ENCODE measurements at places on chromosomes 3 and 15.

DNA sequence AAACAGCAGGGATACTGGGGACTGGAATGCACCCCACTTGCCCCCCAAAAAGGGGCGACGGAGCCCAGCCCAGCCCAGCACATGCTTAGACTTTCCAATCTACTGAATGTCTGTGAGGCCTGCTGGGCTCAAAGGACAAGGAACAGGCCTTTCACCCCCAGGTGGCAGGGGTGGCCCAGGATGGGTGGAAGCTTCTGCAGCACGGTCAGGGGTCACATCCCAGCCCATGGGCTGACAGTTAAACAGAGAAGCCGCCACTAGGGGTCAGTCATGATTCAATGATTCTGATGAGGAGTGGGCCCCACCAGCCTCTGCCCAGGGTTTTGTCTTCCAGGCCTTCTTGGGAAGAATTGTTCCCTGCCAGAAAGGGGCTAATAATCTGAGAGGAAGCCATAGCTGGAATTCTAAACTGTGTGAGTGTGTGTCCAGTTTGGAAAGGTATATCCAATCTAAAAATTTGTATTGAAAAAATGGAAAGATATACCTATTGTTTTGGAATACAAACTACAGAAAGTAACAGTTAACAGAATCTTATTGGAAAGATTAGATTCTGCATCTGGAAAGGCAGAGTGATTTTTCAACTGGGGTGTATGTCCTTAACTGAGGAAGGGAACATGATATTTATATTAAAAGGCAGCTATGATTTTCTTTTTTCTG, 2.2 kb downstream of the CHRNB4 start:
- DNase-seq: peak; percentile 34

GRCh38 chr3:188299068-188299467, 145.1 kb downstream of the LPP start:
- DNase-seq: no peak

- DNase-seq: peak; percentile 69
These were observed 51.2 kb upstream of the ULK4 start for GRCh38 chr3:42012935-42013690.

- DNase-seq: no peak
These were observed 18.2 kb downstream of the KLHL6 start for GRCh38 chr3:183537295-183537730.

- DNase-seq: no peak
These were observed 84.5 kb downstream of the MITF start for GRCh38 chr3:69823743-69824142.

GRCh38 chr3:151813799-151814198, at the start of gene AADAC:
Gene AADAC, plus strand, starts transcription at chr3:151814116. Its CDS starts 47 bp downstream, at chr3:151814163.
- no peak for DNase-seq

- no peak for DNase-seq
These were observed 84.0 kb upstream of the ALDH1L1 start for GRCh38 chr3:126264381-126264780.

GRCh38 chr3:192177383-192177782, 550.0 kb downstream of the FGF12 start:
- DNase-seq: no peak

- no peak for DNase-seq
These were observed 73.0 kb upstream of the POMGNT2 start for GRCh38 chr3:43178891-43179366.

GRCh38 chr3:100005665-100006393, 108.5 kb downstream of the FILIP1L start:
- DNase-seq: no peak

DNA sequence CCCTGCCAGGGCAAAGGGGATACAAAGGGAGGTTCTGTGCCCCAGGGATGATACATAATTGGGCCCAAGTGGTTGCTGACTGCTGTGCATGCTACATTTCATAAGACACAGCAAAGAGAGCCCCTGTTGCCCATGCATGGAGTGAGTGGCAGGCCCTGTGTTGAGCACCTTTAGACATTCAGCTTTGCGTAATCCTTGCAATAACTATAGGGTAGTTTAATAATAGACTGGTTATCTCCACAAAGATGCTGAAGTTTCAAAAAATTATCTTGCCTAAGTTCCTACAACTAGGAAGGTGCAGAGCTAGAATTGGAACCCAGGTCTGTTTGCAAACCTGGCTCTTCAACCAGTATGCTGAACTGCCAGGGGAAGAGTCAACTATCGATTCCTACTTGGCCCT, 1.7 kb upstream of the OGG1 start:
- DNase-seq: no peak

DNA sequence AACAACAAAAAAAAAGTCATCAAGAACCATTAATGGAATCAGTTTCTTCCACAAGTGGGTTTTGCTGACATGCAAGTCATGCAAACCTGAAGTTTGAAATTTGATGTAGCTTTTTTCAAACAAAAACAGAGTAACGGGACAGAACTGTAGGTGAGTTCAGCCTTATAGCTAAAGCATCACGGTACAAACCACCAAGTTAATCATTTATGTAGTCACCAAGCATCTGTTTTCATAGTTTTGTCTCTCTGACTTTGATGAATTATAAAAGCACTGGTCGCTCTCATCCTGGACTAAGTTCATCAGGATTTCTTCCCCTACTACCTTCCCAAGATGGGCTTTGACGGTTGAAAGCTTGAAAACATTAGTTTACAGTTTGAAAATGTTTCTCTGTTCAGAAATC, 117.0 kb upstream of the SAMMSON start:
- DNase-seq: no peak

- DNase-seq: no peak
These were observed 240.4 kb upstream of the MRPL3 start for GRCh38 chr3:131743126-131743525.

DNA sequence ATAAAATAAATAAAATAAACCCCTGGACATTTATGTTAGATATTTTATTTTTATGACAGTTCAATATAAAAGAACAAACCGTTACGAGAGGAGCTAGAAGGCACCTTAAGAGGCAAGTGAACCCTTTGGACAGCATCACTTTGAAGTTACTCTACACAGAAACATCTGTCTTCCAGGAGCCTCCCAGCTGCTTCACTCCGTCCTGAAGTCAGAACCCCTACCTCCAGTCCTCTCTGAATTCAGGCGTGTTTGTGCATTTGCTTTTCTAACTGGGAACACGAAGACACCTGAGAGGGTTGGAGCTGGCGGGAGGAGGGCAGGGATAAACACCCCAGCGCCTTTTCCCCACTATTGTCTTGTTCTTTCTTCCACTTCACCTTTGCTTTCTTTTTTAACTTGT, 46.2 kb downstream of the CMTM7 start:
- DNase-seq: no peak

DNA sequence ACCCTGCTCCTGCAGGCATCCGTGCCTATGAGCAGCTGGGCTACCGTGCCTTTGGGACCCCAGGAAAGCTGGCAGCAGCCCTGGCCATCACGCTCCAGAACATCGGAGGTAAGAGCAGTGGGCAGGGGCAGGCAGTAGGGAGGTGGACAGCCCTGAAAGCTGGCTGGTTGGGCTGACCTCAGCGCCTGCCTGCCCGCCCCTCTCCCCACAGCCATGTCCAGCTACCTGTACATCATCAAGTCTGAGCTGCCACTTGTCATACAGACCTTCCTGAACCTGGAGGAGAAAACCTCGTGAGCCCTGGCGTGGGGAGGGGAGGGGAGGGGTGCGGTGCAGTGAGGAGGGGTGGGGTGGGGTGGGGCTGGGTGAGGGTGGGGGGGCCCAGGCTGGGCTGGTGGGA, 10.5 kb downstream of the SLC38A3 start:
- DNase-seq: no peak

DNA sequence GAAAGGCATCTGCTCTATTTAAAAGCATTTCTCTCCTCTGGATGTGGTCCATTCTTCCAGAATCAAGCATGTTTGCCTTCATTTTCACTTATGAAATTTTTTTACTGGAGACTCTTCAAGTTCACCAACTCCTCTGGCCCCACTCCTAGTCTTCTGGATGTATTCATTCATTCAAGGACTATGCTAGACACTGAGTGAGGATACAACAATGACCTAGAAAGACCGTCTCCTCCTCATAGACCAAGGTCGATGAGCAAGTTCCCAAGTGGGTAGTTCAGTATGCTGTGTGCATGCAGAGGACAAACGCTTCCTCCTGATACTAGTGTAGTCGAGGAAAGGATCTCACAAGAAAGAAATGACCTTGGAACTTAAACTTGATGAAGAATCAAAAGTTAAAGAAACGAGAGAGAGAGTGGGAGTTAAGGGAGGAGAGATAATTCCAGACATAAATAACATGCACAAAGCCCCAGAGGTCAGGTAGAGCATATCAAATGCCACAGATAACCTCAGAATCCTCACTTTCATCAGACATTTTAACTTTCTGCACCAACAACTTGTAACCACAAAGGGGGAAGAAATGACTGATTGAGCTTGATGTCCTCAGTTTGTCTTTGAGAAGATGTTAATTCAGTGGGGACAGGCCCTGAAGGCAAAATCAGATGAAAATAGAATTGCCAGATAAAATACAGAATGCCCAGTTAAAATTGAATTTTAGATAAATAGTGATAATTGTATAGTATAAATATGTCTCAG, 149.4 kb downstream of the IMPG2 start:
- DNase-seq: no peak

DNA sequence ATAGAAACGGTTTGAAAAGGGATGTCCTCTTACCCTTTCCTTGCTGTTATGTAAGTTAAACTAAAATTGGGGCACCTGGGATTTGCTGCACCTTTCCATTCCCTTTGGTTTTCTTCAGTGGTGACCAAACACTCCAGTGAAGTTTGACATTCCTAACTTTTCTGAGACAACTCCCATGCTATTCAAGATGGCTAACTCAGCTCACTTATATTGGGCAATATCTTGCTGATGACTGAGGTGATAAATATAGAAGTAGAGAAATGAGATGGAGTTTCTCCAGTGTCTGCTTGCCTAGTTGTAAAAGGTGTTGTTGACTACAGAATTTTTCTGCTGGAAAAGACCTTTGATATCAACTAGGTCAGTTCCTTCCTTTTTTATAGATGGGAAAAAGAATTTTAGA, 291.8 kb downstream of the GAP43 start:
- no peak for DNase-seq

DNA sequence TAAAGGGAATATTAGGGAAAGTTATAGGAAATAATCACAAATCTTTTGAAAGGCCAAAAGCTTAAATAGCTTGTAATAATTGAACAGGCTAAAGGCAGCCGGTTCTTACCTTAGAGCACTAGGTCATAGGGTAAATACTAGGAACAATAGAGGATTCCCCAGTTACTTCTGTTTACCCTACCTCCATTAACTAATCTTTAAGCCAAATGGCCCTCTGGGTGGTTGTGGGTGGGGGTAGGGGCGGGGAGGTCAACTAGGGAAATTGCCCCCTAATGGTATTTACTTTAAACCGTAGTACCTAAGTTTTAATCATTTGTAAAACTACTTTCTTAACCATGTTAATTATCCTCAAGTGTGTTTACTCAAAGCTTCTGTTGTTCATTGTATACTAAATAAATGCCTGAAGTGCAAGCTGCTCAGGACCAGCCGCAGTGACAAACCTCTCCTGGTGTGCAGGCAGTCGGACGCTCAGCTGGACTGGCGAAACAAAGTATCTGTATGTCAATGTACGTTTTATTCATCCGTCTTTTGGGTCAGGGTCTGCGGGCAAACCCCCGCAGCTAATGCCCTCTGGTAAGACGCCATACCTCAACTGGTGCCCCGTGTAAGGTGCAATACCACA, 18.9 kb downstream of the MAGEL2 start:
- DNase-seq: no peak

- DNase-seq: no peak
These were observed 21.3 kb downstream of the VGLL3 start for GRCh38 chr3:86969500-86970189.

- DNase-seq: no peak
These were observed 67.4 kb downstream of the RPLP1 start for GRCh38 chr15:69520067-69520466.

DNA sequence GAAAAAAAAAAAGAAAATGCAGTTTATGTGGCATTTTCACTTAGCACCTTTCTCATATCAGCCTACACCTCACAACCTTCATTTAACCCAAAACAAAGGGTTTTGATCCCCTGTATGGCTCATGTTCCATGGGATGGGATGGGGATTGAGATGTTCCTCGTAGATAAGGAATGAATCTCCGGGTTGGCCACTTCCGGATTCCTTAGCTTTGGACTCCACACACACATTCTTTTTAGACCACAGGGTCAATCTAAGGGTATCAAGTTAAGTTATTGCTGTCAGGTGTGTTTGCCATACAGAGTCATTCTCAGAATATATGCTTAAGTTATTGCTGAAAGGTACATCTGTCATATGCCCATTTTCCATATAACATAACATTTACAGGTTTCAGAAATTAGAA, 301.4 kb upstream of the TGFBR2 start:
- DNase-seq: no peak

DNA sequence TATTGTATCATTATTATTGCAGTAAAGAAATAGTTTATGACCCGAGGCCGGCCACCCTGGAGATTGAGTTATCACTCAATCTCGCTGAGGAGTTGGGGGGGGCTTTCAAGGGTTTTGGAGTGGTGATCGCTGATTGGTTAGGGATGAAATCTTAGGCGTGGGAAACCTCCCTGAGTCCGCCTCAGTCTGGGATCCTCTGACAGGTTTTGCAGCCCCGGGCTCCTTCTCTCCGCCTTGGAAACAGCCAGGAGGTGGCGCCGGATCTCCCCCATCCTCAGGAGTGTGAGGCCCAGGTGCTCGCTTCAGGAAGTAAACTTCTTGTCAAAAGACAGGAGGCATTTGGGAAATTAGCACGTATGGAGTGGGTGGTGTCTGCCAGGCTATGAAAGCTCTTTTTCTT, 41.1 kb upstream of the SEC61A1 start:
- no peak for DNase-seq

- DNase-seq: peak; percentile 89
These were observed 59.7 kb downstream of the RAP2B start for GRCh38 chr3:153221748-153222162.

- no peak for DNase-seq
These were observed 8.1 kb downstream of the DCLK3 start for GRCh38 chr3:36756269-36756668.

Measured in naive thymus-derived CD8-positive, alpha-beta T cell (primary cell).